ENCODE measurements at places on chromosomes 5 and 9.

DNA sequence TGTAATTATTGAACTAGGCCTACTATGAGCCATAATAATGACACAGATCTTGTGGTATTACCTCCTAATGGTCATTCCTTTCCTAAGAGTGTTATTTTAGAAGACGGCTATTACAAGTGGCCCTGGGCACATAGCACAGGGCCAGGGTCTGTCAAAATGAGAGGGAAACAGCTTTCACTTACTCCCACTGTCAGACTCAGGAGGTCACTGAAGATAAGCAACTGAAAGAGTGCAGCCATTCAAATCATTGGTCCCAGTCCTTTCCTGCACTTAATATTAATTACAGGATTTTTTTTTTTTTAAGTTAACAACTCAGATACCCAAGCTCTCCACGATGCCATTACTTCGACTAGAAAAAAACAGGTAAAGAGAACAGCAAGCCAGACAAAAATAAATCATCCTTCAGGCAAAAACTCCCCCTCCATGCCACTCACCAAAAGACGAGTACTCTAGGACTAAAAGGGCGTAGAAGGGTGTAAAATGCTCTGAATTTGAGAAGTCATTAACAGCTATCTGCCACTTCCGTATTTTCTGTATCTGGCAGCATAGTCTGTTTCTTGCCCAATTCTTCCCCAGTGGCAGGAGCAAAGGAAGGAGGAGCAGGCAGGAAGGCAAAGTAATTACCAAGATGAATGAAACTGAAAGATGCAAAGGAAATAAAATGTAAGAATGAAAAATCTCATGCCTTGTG lies 87.4 kb downstream of the ZNF608 start:
- H3K27ac ChIP-seq: no peak overlapping the region
- H3K4me1 ChIP-seq: no peaks in the 10 kb centered on the region
- no peak for DNase-seq
- H3K27me3 ChIP-seq: no peaks in the 10 kb centered on the region
- no peaks in the 10 kb centered on the region for H3K36me3 ChIP-seq

GRCh38 chr5:138910546-138911185 lies 35.5 kb upstream of the LRRTM2 start:
- H3K27ac ChIP-seq: no peak overlapping the region
- H3K4me1 ChIP-seq: no peaks in the 10 kb centered on the region
- H3K36me3 ChIP-seq: no peaks in the 10 kb centered on the region
- no peak overlapping the region for H3K4me3 ChIP-seq

DNA sequence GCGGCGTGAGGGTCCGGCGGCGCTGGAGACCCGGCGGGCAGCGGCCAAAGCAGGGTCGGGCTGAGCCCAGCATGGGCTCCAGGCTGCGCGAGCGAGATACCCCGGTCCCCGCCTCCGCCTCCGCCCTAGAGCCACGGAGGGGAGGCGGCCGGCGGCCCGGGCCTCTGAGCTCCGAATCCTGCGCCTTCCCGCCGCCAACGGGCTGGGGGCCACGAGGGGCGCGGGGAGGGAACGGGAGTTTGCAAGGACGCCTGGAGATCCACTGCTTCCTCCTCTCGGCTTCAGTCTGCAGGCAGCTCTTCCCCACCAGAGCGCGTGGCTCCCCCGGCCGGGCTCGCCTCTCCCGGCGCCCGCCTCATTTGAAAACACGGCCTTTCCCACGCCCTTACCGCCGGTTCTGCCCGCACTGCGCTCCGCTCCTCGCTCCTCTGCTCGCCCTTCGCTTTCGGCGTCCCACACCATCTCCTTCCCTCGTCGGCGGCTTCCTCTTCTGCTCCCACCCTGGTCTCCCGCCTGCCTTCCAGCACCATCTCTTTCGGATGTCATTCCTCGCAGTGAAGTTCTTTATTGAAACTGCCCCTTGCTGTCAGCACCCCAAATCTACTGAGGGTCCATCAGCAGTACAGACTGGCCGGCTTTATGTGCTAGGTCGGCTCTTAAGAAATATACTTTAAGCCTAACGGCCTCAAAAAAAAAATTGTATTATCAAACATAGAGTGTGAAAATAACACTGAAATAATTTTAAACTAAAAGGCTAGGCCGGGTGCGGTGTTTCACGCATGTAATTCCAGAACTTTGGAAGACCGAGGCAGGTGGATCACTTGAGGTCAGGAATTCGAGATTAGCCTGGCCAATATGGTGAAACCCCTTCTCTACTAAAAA lies 105.0 kb upstream of the FAM120A start:
- H3K36me3 ChIP-seq: no peaks in the 10 kb centered on the region

DNA sequence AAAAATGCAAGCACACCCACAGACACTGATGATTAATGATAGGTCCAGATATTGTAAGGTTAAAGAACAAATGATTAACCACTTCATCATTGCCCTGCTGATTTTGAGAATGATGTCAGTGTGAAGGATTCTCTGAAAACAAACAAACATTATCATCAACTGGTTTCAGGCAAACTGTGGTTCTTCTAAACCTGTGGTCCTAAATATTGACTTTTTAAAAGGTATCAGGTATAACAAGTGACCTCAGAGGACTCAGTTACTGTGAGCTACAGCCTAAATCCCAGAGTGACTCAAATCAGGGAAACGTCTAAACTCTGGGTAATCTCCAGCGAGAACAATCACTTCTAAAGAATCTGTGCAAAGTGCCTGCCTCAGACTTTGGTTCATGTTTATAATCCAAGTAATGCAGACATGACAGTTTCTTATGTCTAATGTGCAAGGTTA lies 172.3 kb upstream of the CDH6 start:
- no peaks in the 10 kb centered on the region for H3K36me3 ChIP-seq
- H3K4me3 ChIP-seq: no peak overlapping the region
- no peaks in the 10 kb centered on the region for H3K4me1 ChIP-seq
- DNase-seq: no peak
- H3K27me3 ChIP-seq: no peaks in the 10 kb centered on the region

DNA sequence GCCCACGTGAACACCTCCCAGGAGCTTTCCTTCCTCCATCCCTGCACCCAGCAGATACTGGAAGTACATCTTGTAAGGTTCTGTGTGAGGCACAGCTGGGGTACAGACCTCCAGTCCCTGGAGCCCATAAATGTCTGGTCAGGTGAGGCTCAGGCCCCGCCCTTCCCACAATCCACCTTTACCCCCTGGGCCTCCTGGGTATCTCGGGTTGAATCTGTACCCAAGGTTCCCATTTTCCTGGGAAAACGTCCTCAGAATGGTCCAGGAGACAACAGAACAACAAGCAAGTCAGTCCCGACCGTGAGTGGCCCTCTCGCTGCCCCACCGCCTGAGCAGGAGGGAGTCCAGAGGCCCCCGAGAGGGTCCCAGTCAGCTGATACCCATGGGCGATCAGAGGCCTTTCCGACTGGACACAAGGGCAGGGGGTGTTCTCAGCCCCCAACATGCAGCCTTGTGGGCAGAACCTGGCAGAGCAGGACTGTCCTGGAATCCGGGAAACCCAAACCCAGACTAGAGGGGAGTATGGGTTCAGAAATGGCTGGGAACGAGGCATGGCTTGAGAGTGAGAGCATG lies 4.3 kb downstream of the SPATA31E1 start:
- H3K36me3 ChIP-seq: no peaks in the 10 kb centered on the region
- no peak overlapping the region for H3K27ac ChIP-seq
- no peaks in the 10 kb centered on the region for H3K4me1 ChIP-seq
- H3K4me3 ChIP-seq: no peak overlapping the region
- no peaks in the 10 kb centered on the region for H3K27me3 ChIP-seq
